Mucosa of descending colon (tissue), 3 donors: ENCODE measurements at places on chromosomes 5 and 9. TPM values are rescaled to one million over a fixed set of nuclear protein-coding genes. Genes with fewer than 3 reads are reported as not detected.

Gene OR1K1
- not detected for total RNA-seq

Gene PCSK1
- 4.4 TPM for total RNA-seq

Gene FOXD4L5
- 0.29 TPM for total RNA-seq

GRCh38 chr5:932151-932627 lies 39.5 kb downstream of the TRIP13 start:
- DNase-seq: no peak

GRCh38 chr5:66498791-66499207 lies 97.4 kb upstream of the MAST4 start:
- DNase-seq: no peak

Gene SH3GLB2
- total RNA-seq: 158 TPM

- DNase-seq: no peak
Measured at GRCh38 chr5:81067406-81067805, 107.2 kb downstream of the RASGRF2 start.

DNA sequence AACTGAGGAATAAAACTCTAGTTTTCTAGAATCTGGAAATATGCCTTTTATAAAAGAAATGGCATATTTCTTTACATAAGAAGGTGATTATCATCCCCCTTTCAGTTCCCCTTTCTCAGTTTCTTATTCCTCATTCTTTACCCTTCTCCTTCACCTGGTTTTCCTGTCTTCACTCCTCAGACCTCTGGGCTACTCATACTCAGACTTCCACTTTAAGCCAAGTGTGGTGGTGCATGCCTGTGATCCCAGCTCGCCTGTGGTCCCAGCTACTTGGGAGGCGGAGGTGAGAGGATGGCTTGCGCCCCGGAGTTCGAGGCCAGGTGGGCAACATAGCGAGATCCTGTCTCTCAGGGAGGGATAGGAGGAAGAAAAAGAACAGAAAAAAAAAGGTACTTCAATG lies 57.2 kb downstream of the RANBP6 start:
- no peak for DNase-seq

Gene ZNF79
- 5.7 TPM for total RNA-seq

Gene HTR4
- total RNA-seq: 15.0 TPM

Gene FGD3
- total RNA-seq: 3.3 TPM

Gene WNT8A
- not detected for total RNA-seq

Gene C5orf58
- total RNA-seq: not detected

Gene ZFP2
- total RNA-seq: 0.93 TPM

Gene PCDHA1
- total RNA-seq: not detected

DNA sequence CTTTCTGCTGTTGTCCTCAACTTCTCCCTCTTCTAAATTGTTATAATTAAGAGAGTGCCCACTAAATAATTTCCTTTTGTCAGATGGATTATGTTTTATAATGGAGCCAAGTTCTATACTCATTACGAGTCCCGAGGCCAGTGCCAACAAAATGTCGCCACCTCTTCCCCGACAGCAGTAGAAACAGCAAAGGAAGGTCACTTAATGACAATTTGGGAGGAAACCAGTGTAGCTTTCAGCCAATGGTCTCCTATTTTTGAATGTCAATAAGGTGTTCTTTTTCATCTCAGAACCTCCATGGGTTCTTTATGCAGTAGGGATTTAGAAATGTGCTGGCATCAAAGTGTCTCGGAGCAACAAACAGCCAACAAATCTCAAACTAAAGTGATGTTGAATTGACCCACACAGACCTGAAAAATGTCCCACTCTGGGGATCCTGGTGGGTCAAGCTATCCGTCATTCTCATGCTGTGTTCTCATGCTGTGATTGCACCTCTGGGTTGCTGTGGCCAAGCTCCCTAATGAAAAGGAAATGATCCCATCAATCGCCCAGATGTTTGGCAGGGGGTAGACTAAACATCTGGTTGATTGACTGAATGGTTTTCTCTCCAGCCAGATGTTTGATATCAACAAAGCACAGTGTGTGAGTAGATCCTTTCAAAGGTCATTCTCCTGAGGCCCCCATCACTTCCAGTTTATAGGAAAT lies 291.9 kb downstream of the DMAC1 start:
- DNase-seq: no peak

GRCh38 chr5:80686757-80687156 lies 32.0 kb upstream of the DHFR start:
- no peak for DNase-seq

DNA sequence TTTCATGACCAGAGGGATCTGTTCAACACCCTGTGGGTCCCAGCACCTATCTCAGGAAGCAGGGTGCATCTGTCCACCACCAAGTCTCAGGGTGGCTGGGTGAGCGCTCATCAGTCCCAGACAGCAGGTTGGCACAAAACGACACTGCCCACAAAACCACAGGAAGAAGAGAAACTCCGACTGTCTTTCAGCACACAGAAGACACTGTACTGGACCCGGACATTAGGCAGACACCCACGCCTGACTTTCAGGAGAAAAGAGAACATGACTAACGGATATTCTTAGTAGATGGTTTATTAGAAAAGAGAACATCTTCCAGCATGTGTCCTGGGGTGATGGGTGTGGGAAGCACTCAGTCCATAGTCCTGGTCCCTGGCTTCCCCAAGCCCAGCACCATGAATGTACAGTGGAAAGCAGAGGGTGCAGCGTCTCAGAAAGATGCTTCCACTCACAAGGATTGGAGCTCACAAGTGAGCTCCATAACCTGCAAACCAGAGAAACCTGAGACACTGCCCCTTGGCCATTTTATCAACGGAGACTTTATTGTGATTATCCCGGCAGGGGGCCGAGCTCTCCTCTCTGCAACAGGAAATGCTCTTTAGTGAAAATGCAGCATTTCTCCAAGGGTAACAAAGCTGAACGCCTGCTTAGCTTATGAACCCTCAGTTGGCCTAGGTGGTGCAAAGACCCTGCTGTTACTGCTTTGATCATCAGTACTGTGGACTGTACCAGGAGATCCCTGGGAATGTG lies 35.8 kb upstream of the LCP2 start:
- DNase-seq: peak; percentile 65

DNA sequence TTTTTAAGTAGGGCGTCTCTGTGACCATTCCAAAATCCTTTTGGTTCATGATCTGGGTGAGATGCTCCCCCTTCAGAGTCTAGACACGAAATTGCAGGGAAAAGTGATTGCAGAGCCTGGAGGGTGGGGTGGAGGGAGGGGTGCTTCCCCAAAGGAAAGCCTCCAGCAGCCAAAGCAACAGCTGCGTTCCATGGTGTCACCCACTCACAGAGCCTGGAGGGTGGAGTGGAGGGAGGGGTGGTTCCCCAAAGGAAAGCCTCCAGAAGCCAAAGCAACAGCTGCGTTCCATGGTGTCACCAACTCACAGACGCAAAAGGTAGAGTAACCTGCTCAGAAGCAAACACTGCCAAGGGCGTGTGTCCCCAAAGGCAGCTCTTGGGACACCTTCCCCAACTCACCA lies 22.6 kb downstream of the SLC6A18 start:
- no peak for DNase-seq

- no peak for DNase-seq
Measured at GRCh38 chr5:113276493-113276892, 158.3 kb downstream of the TSSK1B start.

Gene GKAP1
- 3.7 TPM for total RNA-seq

GRCh38 chr5:127832067-127832466 lies 128.9 kb downstream of the CCDC192 start:
- DNase-seq: no peak

Gene FAM78A
- total RNA-seq: 2.9 TPM
